IPS DF 6.9 (cell line): ENCODE measurements at places on chromosomes 1 and 21.

DNA sequence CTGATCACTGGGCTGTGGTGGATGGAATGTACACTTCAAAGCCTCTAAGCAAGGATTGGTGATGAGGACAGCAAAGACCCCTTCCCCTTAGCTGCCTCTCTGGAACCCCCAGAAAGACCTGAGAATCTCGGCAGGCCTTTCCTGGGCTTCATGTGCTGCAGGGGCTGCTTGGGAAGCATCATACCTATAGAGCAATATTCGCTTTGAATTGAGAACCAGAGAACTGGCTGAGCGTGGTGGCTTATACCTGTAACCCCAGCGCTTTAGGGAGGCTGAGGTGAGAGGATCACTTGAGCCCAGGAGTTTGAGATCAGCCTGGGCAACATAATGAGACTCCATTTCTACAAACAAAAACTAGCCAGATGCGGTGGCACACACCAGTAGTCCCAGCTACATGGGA, 22.0 kb downstream of the CSF1 start:
- DNase-seq, result no peak

- no peak for DNase-seq
Measured at GRCh38 chr1:213987422-213987926, 299 bp upstream of the PROX1 start.

DNA sequence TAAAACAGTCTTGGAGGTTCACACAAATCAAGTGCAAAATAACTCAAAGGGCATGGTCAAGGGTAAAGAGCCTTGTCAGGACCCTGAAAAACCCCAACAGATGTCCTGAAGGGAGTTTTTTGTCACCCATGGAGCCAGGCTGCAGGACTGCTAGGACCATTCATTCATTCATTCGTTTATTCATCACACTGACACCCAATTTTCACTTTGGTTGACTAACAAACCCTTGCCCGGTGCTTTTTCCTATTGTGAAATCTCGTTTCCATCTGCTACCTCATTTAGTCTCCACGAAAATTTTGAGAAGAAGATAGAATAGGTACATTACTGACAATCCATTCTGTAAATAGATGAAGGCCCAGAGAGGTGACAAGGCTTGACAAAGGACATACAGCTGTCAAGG, 216.0 kb downstream of the HIVEP3 start:
- no peak for DNase-seq

DNA sequence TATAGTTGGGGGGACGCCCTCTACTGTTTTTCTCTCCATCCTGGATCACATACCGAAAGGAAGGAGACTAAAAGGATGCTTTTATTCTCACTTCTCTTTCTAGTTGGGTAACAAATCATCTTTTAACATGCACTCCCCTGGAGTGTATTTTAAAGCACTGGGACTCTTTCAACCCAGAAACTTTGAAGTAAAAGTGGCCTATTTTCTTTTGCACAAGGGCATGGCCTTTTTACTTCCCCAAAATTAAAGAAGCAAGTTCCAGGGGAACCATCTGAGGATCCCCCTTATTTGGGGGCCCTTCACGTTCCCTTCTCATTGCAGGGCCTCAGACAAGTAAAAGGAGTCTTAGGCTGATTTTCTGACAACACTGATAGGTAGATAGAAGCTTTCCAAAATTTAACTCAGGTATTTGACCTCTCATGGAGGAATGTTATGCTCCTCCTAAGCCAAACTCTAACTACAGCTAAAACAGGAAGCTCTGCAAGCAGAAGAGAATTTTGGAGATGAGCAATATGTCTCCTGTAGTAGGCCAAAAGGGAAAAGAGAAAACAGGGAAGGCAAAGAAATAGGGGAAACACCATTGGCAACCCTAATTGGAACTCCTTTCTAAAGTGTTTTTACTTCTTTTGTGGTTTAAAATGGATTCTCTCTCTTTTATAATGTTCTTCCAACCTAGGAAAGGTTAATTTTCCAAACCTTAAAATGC, 8.9 kb upstream of the CD46 start:
- no peak for DNase-seq

GRCh38 chr1:81406292-81406999, 394.3 kb upstream of the ADGRL2 start:
- DNase-seq, result no peak

DNA sequence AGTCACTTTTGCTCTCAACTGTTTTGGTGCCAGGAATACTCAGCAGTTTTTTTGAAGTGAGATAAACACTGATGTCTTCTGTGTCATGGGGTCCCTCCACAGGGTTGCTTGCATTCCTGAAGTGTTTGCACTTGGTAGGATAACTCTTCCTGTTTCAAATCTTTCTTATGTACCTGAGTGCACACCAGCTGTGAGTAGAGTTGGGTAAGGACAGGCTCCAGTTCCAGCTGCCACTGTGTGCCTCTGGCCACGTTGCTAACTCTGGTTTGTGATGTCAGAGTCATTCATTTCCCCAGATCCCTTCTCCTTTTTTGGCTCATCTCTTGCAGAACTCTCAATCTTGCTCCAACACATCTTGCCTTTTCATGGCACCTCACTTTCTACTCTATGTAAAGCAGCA, 356.3 kb upstream of the B3GALT2 start:
- DNase-seq, result no peak
